ENCODE measurements at places on chromosomes 6 and 20. TPM values are rescaled to one million over a fixed set of nuclear protein-coding genes. Genes with fewer than 3 reads are reported as not detected.

DNA sequence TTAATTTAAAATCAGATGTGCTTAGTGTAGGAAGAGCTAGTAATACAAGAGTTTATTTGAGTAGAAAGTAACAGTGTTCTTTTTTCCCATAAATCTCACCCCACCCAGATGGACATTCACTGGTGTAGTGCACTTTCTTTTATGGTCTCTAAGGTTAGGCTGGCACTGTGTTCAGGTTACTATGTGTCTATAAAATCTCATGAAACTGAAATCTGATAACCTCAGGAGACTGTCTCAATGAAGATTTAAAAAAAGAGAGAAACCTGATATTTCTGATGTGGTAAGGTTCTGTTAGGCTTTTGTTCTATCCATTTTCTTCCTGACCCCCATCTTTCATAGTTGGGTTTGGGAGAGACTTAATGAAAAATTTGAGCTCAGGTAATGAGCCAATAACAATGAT, 101.2 kb upstream of the CLVS2 start:
- DNase-seq: no peak
- H3K4me1 ChIP-seq: no peaks in the 10 kb centered on the region
- H3K36me3 ChIP-seq: no peaks in the 10 kb centered on the region
- no peaks in the 10 kb centered on the region for H3K27me3 ChIP-seq
- no peak overlapping the region for H3K4me3 ChIP-seq

DNA sequence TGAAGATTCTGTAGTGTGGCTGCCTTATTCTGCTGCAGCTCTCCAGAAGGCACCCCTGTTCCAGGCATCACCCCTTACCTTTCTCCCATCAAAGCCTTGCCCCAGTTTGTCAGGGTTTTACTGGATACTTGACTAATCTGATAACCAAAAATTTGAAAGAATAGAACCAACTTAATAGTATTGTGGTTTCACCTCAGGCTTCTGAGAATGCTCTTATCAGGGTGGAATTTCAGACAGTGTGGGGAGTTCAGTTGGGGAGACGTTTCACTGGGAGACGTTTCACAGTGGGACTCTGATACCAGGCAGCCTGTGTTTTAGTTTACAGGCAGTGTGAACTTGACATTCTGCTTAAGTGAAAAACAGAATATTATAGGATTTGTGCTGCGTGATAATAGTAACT, 50.5 kb downstream of the SCAND1 start:
- H3K4me1 ChIP-seq: no peaks in the 10 kb centered on the region
- no peaks in the 10 kb centered on the region for H3K36me3 ChIP-seq
- no peak for DNase-seq
- no peak overlapping the region for H3K27ac ChIP-seq
- no peak overlapping the region for H3K4me3 ChIP-seq

DNA sequence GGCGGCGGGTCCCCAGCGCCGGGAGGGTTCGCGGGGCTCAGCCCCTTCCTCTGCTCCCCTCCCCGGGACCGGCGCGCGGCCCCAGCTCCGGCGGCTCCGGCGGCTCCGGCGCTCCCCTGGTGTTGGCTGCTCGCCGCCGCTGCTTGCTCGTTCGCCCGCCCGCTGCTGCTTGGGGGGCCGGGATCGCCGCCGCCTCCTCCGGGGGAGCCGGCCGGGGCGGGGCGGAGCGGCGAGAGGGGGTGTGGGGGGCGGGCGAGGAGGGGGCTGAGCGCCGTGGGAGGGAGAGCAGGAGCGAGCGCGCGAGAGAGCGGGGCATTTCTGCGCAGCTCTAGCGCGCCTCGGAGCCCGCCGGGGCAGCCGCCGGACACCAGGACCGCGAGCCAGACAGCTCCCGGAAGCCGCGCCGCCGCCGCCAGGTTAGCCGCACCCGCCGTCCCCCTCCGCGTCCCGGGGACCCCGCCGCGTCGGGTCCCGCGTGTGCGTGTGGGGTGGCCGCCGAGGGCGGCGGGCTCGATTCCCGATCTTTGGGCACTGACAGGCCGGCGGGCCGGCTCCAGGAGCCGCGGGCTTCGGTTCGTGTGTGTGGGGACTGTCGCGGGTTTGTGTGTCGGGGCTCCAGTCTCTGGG, 62.0 kb upstream of the EPB41L1 start:
- peak overlapping the region; percentile 91 for H3K4me3 ChIP-seq
- peak overlapping the region; percentile 90 for H3K27ac ChIP-seq
- H3K27me3 ChIP-seq: peaks cover 4% of the 10 kb centered on the region
- DNase-seq: peak; percentile 69

DNA sequence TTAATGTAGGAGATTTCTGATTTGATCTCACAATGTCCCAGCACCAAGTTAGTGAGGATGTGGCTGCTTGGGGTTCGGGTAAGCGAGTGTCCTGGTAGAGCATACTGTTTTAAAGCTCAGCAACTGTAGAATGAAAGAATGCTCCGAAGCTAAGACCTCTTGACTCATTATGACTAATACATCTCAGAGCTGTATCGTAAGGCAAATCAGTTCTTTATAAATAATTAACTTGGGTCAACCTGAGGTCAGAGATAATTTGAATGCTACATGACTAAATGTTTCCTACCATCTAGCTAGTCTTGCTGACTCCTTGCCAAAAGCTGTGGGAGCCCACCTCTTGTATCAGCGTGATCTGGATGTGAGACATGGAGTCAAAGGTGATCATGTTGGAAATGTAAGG, 128.8 kb upstream of the PDE7B start:
- no peaks in the 10 kb centered on the region for H3K27me3 ChIP-seq
- no peaks in the 10 kb centered on the region for H3K4me1 ChIP-seq
- DNase-seq: peak; percentile 68
- H3K27ac ChIP-seq: peak overlapping the region; percentile 84
- H3K4me3 ChIP-seq: no peak overlapping the region

- H3K4me3 ChIP-seq: no peak overlapping the region
- H3K27me3 ChIP-seq: no peaks in the 10 kb centered on the region
- H3K4me1 ChIP-seq: no peaks in the 10 kb centered on the region
- H3K27ac ChIP-seq: no peak overlapping the region
- H3K36me3 ChIP-seq: no peaks in the 10 kb centered on the region
Observed at GRCh38 chr6:113306552-113307145, 550.5 kb upstream of the MARCKS start.

- H3K4me3 ChIP-seq: no peak overlapping the region
- H3K27ac ChIP-seq: no peak overlapping the region
Observed at GRCh38 chr20:54139188-54139587, 34.6 kb downstream of the CYP24A1 start.

DNA sequence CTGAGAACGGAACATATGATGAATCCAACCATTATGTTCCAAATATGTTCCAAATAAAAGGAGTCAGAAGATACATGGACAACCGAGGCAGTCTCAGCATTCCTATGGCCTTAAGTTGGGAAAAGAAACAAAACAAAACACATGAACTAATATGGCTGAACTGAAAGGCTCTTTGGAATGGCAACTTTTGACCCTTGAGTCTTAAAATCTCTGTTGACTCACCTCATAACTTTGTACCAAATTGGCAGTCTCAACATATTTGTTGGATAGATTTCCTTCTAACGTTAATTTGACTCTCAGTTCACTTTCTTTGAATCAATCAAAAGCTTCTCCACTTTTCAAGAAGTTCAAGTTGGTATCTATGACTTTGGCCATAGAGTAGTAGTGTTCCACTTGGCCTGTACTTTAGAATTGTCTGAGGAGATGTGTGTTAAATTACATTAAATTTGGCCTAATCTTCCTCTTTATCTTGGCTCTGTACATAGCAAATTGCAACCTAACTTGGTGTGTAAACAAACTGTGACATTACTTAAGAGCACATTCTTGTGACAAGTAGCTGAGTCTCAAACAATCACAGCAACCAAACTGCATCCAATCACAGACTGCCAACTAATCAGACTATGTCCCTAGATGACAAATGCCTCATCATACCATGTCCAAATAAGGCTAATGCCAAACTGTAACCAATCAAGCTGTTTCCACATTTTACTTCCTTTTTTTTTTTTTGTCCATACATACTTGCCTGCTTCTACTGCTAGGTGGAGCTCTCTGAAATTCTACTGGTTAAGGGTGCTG, 208.8 kb downstream of the BMP2 start:
- no peak for DNase-seq
- no peaks in the 10 kb centered on the region for H3K36me3 ChIP-seq
- H3K27me3 ChIP-seq: no peaks in the 10 kb centered on the region
- no peak overlapping the region for H3K27ac ChIP-seq
- no peaks in the 10 kb centered on the region for H3K4me1 ChIP-seq

DNA sequence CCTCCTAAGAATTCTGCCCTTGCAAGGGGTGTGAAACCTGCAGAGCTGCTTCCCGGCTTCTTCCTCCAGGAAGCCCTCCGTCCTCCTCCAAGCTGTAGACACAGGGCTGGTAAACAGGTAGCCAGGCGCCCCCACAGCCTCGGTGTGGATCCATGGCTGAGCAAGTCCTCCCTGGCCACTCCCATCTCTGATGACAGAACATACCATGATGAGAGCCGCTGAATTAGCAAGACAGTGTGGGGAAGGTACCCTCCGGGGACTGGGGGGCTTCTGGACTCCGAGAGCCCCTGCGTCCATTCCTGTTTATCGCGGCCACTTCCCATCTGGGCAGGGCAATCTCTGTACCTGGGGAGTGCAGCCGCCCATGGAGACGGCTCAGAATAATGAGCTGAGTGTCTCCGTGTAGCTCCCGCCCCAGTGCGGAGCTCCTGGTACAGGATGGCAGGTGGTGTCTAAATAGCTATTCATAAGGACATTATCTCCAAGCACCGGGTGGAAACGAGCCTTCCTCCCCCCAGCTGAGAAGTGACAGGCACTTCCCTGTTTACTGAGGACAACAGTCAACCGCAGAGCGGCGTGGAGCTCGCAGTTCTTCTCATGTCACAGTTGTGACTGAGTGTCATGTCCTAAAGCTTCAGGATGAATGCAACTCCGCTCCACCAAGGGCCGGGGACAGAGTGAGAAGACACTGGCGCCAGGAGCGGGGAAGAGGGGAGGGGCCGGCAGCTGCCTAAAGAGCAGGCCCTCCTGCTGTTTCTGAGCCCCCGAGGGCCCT, 22.7 kb upstream of the NTSR1 start:
- peak; percentile 35 for DNase-seq
- no peak overlapping the region for H3K27ac ChIP-seq
- H3K36me3 ChIP-seq: no peaks in the 10 kb centered on the region

GRCh38 chr6:131251590-131252199, 116.4 kb downstream of the AKAP7 start:
- peak overlapping the region; percentile 60 for H3K27ac ChIP-seq
- H3K36me3 ChIP-seq: no peaks in the 10 kb centered on the region

DNA sequence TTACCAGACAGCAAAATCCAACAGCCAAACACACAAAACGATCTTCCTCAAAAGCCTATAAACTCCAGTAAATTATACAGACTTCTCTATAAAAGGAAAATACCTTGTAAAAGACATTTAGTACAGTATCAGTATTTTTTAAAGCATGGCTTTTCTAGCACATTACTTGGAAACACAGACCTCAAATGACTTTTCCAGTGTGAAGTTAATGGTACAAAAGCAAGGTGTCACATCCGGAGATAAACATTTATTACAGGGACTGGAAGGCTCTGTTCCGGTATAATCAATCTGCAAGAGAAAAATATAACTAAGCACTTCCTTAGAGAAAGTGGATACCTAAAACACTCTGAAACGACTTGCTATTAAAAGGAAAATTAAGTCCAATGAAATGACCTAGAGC, 17.1 kb downstream of the TMEM30A start:
- H3K4me3 ChIP-seq: no peak overlapping the region
- no peaks in the 10 kb centered on the region for H3K36me3 ChIP-seq
- H3K4me1 ChIP-seq: peaks cover 14% of the 10 kb centered on the region
- no peak for DNase-seq

- DNase-seq: no peak
- H3K27me3 ChIP-seq: peaks cover 15% of the 10 kb centered on the region
Observed at GRCh38 chr20:3740615-3741301, 8.3 kb downstream of the HSPA12B start.

- DNase-seq: no peak
- no peak overlapping the region for H3K4me3 ChIP-seq
- peaks cover 5% of the 10 kb centered on the region for H3K4me1 ChIP-seq
- no peaks in the 10 kb centered on the region for H3K27me3 ChIP-seq
- no peak overlapping the region for H3K27ac ChIP-seq
- no peaks in the 10 kb centered on the region for H3K36me3 ChIP-seq
Observed at GRCh38 chr6:33377171-33377570, 14.5 kb upstream of the KIFC1 start.

- H3K36me3 ChIP-seq: no peaks in the 10 kb centered on the region
- H3K27me3 ChIP-seq: no peaks in the 10 kb centered on the region
- no peaks in the 10 kb centered on the region for H3K4me1 ChIP-seq
Observed at GRCh38 chr6:35224720-35225119, 11.0 kb downstream of the SCUBE3 start.

DNA sequence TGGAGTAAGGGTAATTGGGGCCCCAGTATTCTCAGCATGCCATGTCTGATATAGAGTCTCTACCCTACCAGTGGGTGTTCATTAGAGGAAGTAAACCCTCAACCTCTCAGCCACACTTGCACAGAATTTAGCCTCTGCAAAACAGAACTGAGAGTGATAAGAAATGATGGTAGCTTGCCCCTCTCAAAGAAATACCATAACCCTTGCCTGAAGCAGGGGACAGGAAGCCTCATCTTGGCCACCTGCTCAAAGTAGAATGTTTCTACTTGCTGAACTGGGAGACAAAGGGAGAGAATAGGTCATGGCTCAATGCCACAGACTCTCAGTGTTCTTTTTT, 33.7 kb downstream of the SPTLC3 start:
- H3K4me3 ChIP-seq: no peak overlapping the region
- no peaks in the 10 kb centered on the region for H3K4me1 ChIP-seq
- H3K27me3 ChIP-seq: no peaks in the 10 kb centered on the region
- no peak overlapping the region for H3K27ac ChIP-seq
- no peaks in the 10 kb centered on the region for H3K36me3 ChIP-seq

GRCh38 chr6:63574554-63574900, 2.2 kb downstream of the LOC128125822 start:
- no peak for DNase-seq
- H3K4me3 ChIP-seq: peak overlapping the region; percentile 93
- no peaks in the 10 kb centered on the region for H3K4me1 ChIP-seq
- H3K27ac ChIP-seq: peak overlapping the region; percentile 100
- H3K36me3 ChIP-seq: no peaks in the 10 kb centered on the region

GRCh38 chr6:52596371-52597028, 19.6 kb upstream of the TRAM2 start:
- H3K27me3 ChIP-seq: no peaks in the 10 kb centered on the region
- no peaks in the 10 kb centered on the region for H3K36me3 ChIP-seq
- peaks cover 30% of the 10 kb centered on the region for H3K4me1 ChIP-seq

- peaks cover 7% of the 10 kb centered on the region for H3K4me1 ChIP-seq
- no peak for DNase-seq
- no peak overlapping the region for H3K4me3 ChIP-seq
- no peaks in the 10 kb centered on the region for H3K27me3 ChIP-seq
- no peak overlapping the region for H3K27ac ChIP-seq
Observed at GRCh38 chr6:110980227-110980626, 1.6 kb upstream of the RPF2 start.

SLC35D3 gene
- not detected for total RNA-seq

SLC25A27 gene
- total RNA-seq: 11.9 TPM

NTSR1 gene
- total RNA-seq: 0.08 TPM

PLAGL2 gene
- total RNA-seq: 41.1 TPM

BACH2 gene
- 7.1 TPM for total RNA-seq

SOBP gene
- total RNA-seq: 2.1 TPM

ID1 gene
- 616 TPM for total RNA-seq

TREML2 gene
- 0.40 TPM for total RNA-seq

CEP250 gene
- 9.6 TPM for total RNA-seq

Data from hepatocyte (in vitro differentiated cells).